ENCODE measurements at places on chromosomes 13 and 19.
A peak's percentile ranks its signal among the peaks of the same experiment; 100 is the strongest.

GRCh38 chr13:79457948-79458347, 23.0 kb upstream of the NDFIP2 start:
- peak; percentile 59 for DNase-seq

DNA sequence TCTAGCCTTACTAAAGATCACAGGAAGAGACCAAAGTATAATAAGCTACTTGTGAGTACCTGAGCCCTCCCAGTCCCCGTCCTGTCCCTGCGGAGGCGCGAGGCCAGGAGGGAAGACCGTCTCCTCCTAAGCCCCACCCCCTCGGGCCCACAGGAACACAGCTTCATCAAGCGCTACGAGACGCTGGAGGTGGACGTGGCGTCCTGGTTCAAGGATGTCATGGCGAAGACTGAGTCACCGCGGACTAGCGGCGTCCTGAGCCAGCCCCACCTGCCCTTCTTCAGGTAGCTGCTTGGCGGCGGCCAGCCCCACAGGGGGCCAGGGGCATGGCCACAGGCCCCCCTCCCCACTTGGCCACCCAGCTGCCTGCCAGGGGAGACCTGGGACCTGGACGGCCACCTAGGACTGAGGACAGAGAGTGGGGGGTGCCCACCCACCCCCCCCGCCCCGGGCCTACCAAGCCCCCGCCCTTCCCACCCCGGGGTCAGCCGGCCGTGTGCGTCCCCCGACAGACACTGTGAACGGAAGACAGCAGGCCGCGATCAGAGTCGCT, 2.4 kb upstream of the TGFBR3L start:
- DNase-seq: no peak

- no peak for DNase-seq
Observed at GRCh38 chr19:13269348-13269747, 119.1 kb downstream of the IER2 start.

DNA sequence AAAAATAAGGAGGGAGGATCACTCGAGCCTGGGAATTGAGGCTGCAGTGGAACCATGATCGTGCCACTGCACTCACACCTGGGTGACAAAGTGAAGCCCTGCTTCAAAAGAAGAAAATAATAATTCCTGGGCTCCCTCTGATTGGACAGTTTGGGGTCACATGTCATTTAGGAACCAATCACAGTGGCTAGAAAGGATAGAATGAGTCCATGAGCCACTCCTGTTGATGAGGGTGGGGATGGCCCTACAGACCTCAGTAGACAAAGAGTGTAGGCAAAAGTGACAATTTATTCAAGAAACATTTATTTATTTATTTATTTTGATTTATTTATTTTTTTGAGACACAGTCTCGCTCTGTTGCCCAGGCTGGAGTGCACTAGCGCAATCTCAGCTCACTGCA, 26.8 kb upstream of the ADGRE5 start:
- DNase-seq: no peak

DNA sequence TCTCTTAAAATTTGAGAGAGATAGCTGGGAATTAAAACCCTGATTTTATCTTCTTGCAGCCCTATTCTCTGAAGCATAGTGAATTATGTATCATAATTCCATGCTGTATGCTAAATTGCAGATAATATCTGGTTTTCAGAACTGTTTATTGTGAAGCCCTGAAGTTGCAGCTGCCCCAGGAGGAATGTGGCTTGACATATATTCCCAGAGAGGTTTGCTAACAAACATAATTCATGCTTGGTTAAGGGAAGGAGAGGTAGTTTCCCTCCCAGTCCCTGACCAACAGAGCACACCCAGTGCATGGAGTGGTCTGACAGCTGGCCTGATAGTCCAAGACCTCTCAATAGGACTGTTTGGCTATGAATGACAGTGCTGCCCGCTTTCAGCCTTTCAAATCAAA, 500.6 kb upstream of the MIR17HG start:
- DNase-seq: no peak

GRCh38 chr13:24253520-24254145, 55.7 kb upstream of the C1QTNF9 start:
- no peak for DNase-seq

GRCh38 chr19:38042132-38042531, 135.1 kb downstream of the SIPA1L3 start:
- DNase-seq: no peak

GRCh38 chr13:83929157-83929556, 46.9 kb upstream of the SLITRK1 start:
- DNase-seq: no peak

- no peak for DNase-seq
Observed at GRCh38 chr13:100443998-100444328, 144.6 kb downstream of the GGACT start.

DNA sequence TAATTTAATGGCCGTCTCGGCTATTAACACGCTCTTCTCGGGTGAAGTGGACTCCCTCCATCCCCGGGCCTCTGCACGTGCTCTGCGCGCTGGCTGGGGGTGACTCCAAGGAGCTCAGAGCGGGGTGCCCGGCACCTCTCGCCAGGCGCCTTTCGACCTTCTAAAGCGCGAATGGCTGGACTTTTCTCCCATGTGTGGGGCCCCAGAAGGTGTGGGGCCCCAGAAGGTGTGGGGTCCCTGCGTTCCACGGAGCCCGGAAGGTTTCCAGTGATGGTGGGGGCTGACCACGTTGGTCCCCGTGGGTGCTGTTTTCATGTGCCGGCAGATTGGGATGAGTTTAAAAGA, 3.3 kb upstream of the ALOX5AP start:
- no peak for DNase-seq

DNA sequence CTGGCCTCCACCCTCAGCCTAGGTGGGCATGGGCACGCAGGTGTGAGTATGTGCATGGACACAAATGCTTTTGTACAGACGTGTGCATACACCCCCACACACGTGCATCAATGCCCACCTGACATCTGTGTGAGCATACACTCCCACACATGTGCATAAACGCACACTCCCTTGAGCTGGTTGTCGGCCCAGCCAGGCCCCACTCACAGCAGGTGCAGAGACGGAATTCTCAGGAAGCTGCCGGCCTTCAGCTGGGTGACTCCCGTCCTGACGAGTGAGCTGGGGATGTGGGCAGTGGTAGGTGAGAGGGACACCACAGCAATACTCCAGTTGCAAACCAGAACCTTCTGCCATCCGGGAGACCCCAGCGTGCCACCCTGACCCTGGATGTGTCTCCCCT, 1.0 kb downstream of the LGI4 start:
- DNase-seq: no peak

GRCh38 chr13:59734393-59734792, 429.3 kb downstream of the DIAPH3 start:
- DNase-seq: no peak

- DNase-seq: no peak
Observed at GRCh38 chr13:43072394-43072793, 49.0 kb downstream of the DNAJC15 start.

GRCh38 chr19:49559928-49560327, 20.4 kb downstream of the NOSIP start:
- no peak for DNase-seq

- DNase-seq: no peak
Observed at GRCh38 chr13:113066142-113066455, 39.5 kb upstream of the F7 start.

- DNase-seq: peak; percentile 8
Observed at GRCh38 chr13:28031220-28031895, 42.9 kb upstream of the URAD start.

GRCh38 chr19:55549500-55550320, 4.4 kb upstream of the SBK3 start:
- no peak for DNase-seq

DNA sequence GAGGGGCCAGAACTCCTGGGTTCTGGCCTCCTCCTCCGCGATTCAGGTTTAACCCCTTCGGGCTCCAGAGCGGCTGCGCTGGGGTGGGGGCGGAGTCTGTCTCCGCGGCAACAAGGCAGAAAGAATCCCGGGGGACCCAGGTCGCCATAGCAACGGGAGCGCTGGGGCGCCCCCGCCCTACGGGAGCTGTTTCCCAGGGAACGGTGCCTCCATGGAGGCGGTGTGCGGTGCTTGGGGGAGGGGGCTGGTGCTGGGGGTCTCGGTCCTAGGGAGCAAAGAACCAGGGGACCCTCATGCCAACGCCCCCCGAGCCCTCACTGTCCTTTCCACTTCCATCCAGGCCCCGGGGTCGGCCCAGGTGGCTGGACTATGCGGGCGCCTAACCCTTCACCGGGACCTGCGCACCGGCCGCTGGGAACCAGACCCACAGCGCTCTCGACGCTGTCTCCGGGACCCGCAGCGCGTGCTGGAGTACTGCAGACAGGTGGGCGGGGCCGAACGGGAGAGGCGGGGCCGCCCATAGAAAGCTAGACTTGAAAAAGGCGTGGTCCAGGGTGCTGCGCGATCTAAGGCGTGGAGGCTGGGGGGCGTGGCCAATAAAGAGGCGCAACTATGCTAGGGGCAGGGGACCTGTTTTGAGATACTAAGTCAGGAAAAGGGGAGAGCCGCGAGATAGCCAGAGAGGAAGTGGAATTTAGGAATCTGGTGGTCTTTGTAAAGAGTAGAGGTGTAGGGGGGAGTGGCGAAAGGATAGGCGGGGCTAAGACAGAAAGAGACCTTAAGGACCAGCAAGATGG, 1.2 kb downstream of the APLP1 start:
- DNase-seq: peak; percentile 76

DNA sequence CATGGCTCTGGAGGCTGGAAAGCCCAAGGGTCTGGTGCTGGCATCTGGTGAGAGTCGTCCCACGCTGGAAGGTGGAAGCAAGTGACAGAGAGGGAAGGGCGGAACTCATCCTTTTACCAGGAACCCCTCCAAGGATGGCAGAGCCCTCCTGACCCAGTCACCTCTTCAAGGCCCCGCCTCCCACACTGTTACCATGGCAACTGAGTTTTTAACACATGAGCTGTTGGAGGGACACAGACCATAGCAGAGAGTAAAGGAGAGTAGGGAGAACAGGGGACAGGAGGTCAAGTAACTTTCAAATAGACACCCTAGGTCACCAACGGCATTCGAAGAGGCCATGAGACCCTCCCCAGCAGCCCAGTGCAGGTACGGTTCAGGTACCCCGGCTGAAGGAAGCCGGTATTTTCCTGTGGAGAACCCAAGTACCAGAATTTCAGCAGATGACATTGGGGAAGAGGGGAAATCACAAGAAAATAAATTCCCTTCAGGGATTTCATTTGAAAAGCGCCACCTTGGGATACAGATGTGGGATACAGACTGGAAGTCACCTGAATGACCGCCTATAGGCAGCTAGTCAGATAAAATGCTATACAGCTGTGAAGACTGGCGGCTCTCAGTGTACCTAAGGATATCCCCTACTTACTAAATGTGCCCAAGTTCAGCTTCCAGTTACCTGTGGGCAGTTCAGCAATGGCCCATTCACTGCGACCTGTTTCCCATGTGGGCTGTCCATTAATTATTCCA, 8.0 kb downstream of the IL17D start:
- DNase-seq: no peak

GRCh38 chr19:4586691-4587090, 27.2 kb upstream of the SEMA6B start:
- no peak for DNase-seq

Measured in CD4-positive, alpha-beta T cell treated with Interleukin-2 at 100 ng/mL for 4 hours (primary cell).